ENCODE measurements at places on chromosomes 11 and 22. TPM values are rescaled to one million over a fixed set of nuclear protein-coding genes. Genes with fewer than 3 reads are reported as not detected.

DNA sequence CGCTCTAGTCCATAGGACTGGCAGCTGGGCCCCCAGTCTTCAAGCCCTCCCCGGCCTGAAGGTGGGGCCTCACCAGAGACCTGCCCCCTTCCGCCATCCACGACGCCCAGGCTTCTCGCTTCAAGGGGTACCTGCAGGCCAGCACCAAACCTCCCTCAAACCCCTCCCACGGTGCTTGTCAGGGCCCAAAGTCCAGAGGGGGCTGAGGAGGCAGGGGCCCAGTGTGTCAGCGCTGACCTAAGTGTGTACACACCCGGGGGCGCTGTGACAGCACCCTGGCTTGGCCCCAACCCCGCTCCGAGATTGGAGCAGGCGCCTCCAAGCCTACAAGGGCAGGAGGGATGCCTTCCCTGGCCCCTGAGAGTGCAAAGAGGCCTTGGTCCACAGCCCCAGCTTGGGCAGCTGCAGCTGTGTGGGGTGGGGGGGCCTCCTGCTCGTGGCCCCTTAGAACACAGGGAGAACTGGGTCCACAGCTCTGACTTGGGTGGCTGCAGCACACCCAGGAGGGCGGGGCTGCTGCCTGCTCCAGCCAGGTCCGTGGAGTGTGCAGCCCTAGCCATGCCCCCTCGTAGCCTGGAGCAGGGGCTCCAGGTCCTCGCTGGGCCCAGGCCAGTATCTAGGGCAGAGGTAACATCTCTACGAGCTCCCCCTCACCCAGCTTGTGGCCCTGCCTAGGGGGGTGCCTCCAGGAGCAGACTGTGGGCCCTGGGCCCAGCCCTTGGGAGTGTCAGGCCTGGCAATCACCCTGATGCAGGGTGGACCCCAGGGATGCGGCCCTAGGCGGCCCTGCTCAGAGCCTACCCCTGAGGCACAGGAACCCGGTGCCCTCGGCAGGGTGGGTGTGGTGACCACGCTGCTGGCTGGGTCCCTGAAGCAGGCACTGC is 4.9 kb downstream of the SBF2 start:
- H3K4me1 ChIP-seq: peaks cover 9% of the 10 kb centered on the region
- H3K36me3 ChIP-seq: no peaks in the 10 kb centered on the region
- H3K27me3 ChIP-seq: no peaks in the 10 kb centered on the region
- no peak overlapping the region for H3K4me3 ChIP-seq

DNA sequence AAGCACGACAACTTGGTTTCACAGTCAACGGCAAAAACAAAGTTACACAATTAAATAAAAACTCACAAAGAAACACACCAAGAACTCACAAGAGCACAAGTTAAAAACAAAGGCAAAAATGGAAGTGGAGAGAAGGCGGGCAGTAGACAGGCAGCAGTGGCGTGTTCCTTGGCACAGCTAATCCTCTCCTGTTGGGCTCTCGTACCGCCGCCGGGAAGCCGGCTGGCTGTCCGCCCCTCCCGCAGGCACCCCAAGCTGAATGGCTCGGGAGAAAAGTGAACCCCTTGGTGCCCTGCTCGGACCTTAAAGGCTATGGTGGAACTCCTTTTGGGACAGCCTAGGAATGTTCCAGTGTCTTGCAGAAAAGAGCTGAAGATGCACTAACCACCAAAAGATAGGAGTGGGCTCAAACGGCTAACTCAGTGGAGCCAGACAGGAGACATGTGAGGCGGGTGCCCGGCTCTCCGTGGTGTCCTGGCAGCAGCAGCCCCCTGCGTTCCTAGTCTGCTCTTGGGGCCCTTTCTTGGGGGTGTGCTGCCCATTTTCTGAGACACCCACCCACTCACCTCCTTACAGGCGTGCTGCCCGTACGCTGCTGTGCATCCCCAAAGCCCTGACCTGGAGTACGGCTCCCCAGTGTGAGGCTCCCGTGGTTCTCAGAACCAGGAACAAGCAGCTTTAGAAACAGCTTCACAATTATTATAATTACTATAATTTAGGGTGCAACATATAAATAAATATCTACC is 86.1 kb upstream of the BID start:
- H3K27ac ChIP-seq: peak overlapping the region; percentile 66
- H3K4me3 ChIP-seq: no peak overlapping the region
- no peaks in the 10 kb centered on the region for H3K27me3 ChIP-seq
- H3K36me3 ChIP-seq: peaks cover 28% of the 10 kb centered on the region
- no peaks in the 10 kb centered on the region for H3K4me1 ChIP-seq

The KRTAP5-7 gene
- not detected for total RNA-seq

DNA sequence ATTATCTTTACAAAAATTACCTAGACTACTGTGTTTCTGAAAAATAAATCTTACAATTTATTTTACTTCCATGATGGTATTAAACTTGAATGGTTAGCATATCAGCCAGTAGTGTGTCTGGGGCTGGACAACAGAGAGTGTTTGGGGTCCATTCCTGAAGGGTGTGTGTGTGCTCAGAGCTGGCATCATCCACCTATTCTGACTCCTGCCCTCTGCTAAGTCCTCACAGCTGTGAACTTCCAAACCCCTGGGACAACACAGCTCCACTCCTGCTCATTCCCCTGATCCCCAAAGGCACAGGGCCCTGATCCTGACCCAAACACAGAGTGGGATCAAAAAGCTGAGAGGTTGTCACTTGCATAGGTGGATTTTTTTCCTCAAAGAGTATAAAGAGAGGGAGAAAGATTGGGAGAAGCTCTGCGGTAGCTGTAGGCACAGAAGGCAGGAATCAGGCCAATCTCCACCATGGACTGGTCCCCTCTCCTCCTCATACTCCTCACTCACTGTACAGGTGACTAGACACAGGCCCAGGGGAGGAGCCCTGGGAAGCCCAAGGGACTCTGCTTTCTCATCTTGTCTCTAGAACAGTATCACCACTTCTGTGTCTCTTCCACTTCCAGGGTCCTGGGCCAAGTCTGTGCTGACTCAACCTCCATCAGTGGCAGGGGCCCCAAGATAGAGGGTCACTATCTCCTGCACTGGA is 55.7 kb upstream of the TOP3B start:
- no peaks in the 10 kb centered on the region for H3K4me1 ChIP-seq
- no peaks in the 10 kb centered on the region for H3K27me3 ChIP-seq
- no peak overlapping the region for H3K4me3 ChIP-seq

The TBX1 gene
- total RNA-seq: not detected

DNA sequence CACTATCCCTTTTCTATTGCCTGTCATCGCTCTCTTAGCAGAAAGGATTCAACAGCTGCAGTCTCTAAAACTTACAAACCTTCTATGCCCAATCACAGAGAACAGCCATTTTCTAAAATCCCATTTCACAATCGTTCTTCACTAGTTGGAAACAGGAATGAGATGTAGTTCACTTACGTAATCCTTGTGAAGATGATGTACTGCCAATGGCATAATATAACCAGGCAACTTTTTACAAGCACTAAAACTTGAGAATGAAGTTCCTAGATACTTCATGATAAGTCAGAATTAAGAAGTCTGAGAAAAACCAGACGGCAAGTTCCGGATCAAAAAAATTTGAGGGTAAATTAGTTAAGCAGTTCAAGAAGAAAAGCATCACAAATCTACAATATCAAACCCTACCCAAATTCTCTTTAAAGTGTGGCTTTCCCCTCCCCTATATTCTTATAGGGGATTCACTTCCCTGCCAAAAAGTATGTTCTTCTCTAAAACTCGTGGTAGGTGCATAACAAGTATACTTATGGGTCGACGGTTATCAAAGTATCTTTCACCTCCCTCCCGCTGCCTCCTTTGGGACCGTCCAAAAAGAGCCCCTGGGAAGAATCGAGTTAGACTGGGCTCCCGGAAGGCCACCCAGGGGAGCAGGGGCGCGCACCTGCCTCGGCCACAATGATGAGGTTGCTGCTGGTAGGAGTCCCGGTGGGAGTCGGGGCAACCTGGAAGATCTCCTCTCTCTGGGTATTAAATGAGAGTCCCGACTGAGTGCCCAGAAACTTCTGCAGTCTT is 666 bp downstream of the MSANTD4 start:
- DNase-seq: no peak
- peak overlapping the region; percentile 79 for H3K27ac ChIP-seq
- no peaks in the 10 kb centered on the region for H3K36me3 ChIP-seq
- peaks cover 12% of the 10 kb centered on the region for H3K4me1 ChIP-seq

GRCh38 chr22:27222178-27222577 is 564.8 kb downstream of the MIAT start:
- H3K27me3 ChIP-seq: no peaks in the 10 kb centered on the region
- H3K4me1 ChIP-seq: no peaks in the 10 kb centered on the region
- H3K4me3 ChIP-seq: no peak overlapping the region
- H3K36me3 ChIP-seq: no peaks in the 10 kb centered on the region
- DNase-seq: no peak

The CARD18 gene
- total RNA-seq: not detected

- H3K4me1 ChIP-seq: no peaks in the 10 kb centered on the region
- no peak overlapping the region for H3K4me3 ChIP-seq
- H3K36me3 ChIP-seq: no peaks in the 10 kb centered on the region
- no peak for DNase-seq
- no peaks in the 10 kb centered on the region for H3K27me3 ChIP-seq
Measured at GRCh38 chr11:134487696-134488095, 75.7 kb upstream of the B3GAT1 start.

DNA sequence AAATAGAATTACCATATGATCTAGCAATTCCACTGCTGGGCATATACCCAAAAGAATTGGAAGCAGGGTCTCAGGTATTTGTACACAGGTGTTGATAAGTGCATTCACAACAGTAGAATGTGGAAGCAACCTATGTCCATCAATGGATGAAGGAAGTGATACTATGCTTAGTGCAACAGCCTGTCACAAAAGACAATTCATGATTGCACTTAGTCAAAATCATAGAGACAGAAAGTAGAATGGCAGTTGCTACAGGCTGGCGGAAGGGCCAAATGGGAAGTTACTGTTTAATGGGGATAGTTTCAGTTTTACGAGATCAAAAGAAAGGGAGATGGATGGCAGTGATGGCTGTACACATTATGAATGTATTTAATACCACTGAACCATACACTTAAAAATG is 42.0 kb downstream of the SGSM3 start:
- DNase-seq: no peak
- H3K27ac ChIP-seq: no peak overlapping the region
- no peak overlapping the region for H3K4me3 ChIP-seq
- no peaks in the 10 kb centered on the region for H3K27me3 ChIP-seq
- H3K4me1 ChIP-seq: no peaks in the 10 kb centered on the region

DNA sequence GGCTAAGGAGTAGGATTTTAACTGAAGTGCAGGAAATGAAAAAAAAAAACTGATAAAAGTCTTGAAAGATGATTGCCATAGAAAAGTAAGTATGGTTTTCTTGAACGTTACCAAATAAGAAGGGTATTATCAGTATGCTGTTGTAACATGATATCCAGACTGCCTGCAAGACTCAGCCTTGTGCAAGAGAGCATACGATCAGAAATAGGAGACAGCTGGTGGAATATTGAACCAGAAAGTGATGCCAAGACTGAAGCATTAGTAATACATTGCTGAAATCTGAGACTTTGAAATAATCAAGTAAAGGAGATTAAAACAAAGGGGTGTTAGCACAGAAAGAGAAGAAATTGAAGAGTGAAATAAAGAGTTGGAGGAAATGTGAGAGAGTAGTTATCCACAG is 452.7 kb upstream of the CNTN5 start:
- H3K4me3 ChIP-seq: no peak overlapping the region
- H3K4me1 ChIP-seq: no peaks in the 10 kb centered on the region
- no peaks in the 10 kb centered on the region for H3K27me3 ChIP-seq
- H3K36me3 ChIP-seq: no peaks in the 10 kb centered on the region
- no peak overlapping the region for H3K27ac ChIP-seq

GRCh38 chr11:109851780-109852390 is 241.3 kb upstream of the ZC3H12C start:
- no peak overlapping the region for H3K27ac ChIP-seq
- no peaks in the 10 kb centered on the region for H3K27me3 ChIP-seq
- no peaks in the 10 kb centered on the region for H3K36me3 ChIP-seq
- no peak for DNase-seq
- H3K4me3 ChIP-seq: no peak overlapping the region

- no peak for DNase-seq
- no peak overlapping the region for H3K4me3 ChIP-seq
- H3K27me3 ChIP-seq: no peaks in the 10 kb centered on the region
- no peak overlapping the region for H3K27ac ChIP-seq
Measured at GRCh38 chr11:118078911-118079411, 2.1 kb downstream of the TMPRSS4 start.

GRCh38 chr11:110374921-110375320 is 54.8 kb upstream of the FDX1 start:
- no peaks in the 10 kb centered on the region for H3K36me3 ChIP-seq
- no peak overlapping the region for H3K27ac ChIP-seq
- H3K27me3 ChIP-seq: no peaks in the 10 kb centered on the region
- no peak overlapping the region for H3K4me3 ChIP-seq
- peaks cover 6% of the 10 kb centered on the region for H3K4me1 ChIP-seq
- no peak for DNase-seq

DNA sequence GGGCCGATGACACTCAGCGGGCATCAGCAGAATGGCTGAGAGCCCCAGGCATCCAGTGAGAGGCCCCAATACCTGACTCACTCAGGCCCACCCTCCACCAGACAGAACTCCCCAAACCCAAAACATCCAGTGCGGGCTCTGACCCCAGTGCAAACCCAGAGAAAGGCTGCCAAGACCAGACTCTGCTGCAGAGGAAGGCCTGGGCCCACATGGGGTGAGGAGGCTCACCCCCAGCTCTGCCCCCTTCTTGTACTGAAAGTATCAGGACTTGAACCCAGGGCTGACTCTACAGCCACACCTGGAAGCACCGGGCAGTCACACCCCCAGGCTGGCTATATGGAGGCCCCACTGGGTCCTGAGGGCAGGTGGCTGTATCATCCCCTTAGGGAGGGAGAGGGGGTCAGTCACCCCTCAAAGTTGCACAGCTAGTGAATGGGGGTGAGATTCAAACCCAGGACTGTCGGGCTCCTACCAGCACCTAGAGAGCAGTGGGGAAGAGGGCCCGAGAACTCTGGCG is 49.3 kb downstream of the IGLL1 start:
- H3K27me3 ChIP-seq: no peaks in the 10 kb centered on the region
- H3K36me3 ChIP-seq: no peaks in the 10 kb centered on the region
- H3K4me1 ChIP-seq: no peaks in the 10 kb centered on the region
- no peak overlapping the region for H3K4me3 ChIP-seq

The GGTLC3 gene
- total RNA-seq: not detected

- H3K27ac ChIP-seq: no peak overlapping the region
- no peak overlapping the region for H3K4me3 ChIP-seq
- no peak for DNase-seq
- H3K4me1 ChIP-seq: peaks cover 2% of the 10 kb centered on the region
Measured at GRCh38 chr11:110299006-110299785, 2.8 kb upstream of the RDX start.
